ENCODE measurements at places on chromosomes 7 and 10.

GRCh38 chr7:100367251-100367620 is 6.1 kb upstream of the PILRA start:
- no peak for DNase-seq

DNA sequence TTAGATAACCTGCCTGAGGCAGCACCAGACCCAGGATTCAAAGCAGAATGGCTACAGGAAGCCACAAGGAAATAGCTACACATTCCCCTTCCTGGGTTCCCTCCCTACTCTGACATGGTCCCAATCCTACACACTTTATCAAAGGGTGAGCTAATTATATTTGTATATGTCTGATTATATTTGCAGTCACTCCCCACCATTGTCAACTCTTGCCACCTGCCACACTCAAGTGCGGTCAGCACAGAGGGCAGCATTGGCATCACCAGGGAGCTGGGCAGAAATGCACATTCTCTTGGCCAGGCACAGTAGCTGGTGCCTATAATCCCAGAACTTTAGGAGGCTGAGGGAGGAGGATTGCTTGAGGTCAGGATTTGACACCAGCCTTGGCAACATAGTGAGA is 114.1 kb upstream of the PDLIM1 start:
- DNase-seq, result no peak

DNA sequence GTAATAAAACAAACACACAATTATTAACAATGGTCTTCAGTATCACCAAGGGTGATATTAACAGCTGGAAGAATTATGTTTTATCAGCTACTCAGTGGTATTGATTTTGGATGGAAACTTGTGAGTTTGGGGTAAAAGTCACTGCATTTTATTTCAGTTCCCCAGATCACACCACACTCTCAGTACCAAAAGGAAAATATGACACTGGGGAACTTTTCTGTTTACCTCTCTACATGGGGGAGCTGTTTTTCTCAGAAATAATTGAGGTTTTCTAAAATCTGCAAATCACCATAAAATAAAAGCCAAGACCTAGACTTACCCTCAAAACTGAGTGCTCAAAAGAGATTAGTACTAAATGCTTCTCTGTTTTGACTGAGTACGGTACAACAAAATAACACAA is 98.6 kb upstream of the FEZF1 start:
- no peak for DNase-seq

GRCh38 chr7:9030976-9031375 is 597.6 kb downstream of the NXPH1 start:
- no peak for DNase-seq

GRCh38 chr10:99850021-99850766 is 67.8 kb downstream of the ABCC2 start:
- no peak for DNase-seq

DNA sequence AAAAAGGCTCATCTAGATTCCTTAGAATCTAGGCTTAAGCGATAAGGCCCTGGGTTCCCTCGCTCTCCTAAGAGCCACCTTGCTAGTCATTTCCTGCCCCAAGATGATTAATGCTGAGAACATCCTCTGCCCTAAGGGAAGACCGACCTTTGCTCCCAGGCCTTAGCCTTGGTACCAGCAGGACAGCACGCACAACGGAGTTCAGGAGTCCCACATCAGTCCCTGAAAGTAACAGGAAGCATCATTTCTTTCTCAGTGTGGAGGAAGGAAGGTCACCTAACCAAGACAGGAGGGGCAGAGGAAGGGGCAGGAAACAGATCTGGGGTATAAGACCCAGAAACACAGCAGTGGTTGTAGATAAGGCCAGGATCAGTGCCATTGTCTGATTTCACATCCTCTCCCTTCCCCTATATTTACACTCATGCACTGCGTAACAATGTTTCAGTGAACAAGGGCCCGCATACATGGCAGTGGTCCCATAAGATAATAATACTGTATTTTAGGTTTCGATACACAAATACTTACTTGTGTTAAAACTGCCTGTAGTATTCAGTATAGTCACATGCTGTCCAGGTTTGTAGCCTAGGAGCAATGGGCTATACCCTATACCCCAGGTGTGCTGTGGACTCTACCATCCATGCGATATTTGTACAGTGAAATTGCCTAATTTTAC is 8.1 kb upstream of the FAM107B start:
- no peak for DNase-seq

- DNase-seq, result no peak
These were observed 152.2 kb upstream of the TCF7L2 start for GRCh38 chr10:112797855-112798254.

DNA sequence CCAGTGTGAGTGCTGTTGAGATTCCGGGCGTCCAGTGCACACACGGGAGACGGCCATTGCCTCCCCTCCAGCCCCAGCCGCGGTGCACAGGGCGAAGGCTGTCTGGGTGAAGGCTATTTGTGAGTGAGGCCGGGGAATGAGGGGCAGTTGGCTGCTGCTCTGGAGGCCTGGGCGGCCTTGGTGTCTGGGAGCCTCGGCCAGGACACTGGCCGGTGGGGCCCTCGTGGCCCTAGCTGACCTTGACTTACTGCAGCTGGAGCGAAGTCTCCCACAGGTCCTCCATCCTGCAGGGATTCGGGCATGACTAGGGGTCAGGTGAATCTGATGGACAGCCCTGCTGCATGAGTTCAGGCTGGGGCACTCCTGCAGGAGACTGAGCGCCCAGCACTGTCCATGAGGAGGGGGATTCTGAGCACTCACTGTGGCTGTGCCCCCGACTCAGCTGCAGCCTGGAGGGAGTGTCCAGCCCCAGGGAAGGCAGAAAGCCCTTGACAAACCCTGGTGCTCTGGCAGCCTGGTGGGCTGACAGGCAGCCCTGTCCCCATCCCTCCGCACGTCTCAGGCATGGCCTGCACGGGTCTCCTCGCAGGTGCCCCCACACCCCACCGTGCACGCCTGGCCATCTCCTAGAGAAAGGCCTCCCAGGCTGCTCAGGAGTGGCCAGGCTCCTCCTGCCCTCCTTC is 52.7 kb upstream of the FAM20C start:
- no peak for DNase-seq

DNA sequence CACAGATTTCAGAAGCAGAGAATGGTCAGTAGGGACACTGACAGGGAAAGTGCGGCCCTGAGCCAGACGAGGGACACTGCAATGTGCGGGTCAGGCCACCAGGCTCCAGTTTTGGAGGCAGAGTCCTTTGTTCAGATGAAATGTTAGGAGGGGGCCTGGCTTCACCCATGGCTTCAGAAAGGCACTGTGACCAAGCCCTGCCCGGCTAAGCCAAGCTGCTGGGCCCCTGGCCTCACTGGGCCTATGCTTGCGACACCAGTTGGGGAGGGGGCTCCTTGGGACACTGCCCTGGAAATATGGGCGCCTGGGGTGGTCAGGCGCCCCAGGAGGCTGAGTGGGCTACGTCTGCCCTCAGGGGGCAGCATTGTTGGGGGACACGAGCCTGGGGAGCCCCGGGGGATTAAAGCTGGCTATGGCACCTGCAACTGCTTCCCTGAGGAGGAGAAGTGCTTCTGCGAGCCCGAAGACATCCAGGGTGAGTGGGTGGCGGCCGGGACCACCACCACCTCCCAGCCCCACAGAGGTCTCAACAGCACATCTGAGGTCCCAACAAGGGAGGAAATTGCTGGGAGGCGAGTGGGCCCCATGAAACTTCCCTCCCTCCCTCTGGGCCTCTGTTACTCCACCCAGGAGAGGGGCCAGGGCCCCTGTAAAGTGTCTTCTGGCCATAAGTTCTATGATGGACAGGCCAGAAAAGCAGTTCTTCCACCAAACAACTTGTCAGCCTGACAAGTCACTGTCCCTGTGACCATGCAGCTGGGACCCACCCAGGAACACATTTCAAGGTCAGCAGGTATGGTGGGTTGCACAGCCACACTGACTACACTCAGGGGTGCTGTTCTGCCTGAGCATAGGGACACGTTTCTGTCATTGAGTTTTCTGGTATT is 24.8 kb upstream of the CSGALNACT2 start:
- DNase-seq, result no peak

GRCh38 chr10:97494151-97494550 is 4.1 kb downstream of the MMS19 start:
- no peak for DNase-seq

- no peak for DNase-seq
These were observed 333.3 kb upstream of the TMEM229A start for GRCh38 chr7:124366118-124366517.

DNA sequence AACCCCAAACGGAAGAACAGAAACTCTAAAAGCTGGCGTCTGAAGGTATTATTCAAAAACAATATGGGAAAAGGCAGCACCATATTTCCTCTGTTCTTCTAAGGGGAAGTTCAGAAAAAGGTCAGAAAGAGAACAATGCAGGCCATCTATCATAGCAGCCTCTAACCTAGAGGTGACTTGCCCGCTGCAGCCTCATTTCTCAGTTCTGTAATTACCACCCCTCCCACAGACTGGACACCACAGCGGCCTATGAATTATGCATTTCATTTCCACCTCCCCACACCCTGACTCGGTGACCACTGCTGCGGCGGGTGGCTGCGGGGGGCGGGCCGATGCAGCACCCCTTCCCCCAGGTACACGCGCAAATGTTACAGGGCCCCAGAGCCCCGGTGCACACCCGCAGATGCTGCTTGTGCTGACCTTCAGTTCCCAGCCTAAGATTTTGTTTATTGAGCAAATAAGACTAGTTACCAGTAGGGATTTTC is 125.5 kb downstream of the CLEC2L start:
- peak; percentile 73 for DNase-seq

GRCh38 chr7:98266840-98267239 is 14.6 kb upstream of the BRI3 start:
- no peak for DNase-seq

DNA sequence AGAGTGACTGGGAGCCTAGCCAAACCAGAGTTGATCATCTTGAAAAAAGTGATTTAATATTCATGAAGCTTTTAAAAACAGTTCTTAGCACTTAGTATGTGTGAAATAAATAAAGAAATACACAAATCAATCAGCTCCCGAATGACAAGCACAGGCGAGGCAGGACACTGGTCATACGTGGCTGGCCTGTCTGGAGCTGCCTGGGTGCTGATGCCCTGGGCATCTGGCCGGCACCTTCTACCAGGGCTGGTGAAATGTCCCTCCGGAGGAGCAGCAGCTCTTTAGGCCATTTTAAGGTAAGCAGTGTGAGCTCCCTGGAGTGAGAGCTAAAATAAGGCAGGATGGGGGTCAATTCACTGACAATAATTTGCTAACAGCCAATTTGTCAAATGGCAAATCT is 23.7 kb downstream of the IL15RA start:
- no peak for DNase-seq

GRCh38 chr7:84914598-84914997 is 272.3 kb downstream of the SEMA3D start:
- no peak for DNase-seq

- no peak for DNase-seq
These were observed 187.2 kb downstream of the FGFR2 start for GRCh38 chr10:121411004-121411403.

Data from GM20000 (cell line).